ENCODE measurements at places on chromosomes 16 and 17.

DNA sequence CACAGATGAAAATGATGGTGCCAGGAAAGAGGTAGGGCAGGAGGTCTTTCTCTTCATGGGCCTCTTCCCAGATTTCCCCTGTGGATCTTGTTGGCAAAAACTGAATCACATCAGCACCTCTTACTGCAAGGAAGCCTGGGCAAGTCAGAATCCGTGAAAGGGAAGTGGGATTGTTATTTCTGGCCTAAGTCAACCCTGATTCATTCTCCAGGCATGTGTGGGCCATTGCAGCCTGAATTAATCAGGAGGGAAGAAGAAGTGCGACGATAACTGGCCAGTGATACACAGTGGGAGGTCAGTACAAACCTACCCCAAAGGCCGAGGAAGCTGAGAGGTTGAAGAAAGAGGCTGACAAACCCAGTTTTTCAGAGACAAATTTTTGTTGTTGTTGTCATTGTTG lies 17.9 kb upstream of the NSMCE1 start:
- DNase-seq: peak; percentile 97

- no peak for DNase-seq
Measured at GRCh38 chr17:74404218-74404617, 27.7 kb upstream of the GPRC5C start.

DNA sequence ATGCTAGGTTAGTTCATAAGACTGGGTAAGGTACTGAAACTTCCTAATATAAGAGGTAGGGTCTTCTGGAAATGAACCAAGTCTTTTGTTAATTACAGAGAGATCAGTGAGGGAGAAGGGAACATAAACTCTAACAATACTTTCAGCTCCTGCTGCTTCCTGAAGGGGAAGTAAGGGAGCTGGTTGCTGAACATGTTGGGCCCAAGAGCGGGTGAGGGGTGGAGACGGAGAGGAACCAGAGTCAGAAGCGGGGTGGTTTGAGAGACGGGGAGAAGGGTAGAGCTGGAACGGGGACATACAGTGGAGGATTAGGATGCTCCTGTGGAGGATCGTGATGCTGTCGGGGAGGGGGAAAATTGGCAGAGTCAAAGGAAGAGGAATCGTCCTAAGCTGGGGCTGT lies 11.5 kb upstream of the ZNF747 start:
- DNase-seq: no peak

DNA sequence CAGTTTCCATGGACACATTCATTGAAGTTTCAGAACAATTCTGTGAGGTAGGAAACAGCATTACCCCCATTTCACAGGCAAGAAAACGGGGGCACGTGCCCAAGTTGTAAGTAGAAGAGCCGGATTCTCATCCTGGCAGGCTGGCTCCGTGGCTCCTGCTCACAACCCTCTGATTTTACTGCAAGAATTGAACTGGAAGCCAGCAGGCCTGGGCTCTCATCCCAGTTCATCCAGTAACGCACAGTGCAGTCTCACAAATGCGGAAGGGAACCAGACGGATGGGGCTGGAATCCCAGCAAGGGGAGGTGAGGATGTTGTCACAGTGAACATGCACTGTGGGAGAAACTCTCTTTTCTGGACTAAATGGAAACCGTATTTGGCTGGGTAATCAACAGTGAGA lies 40.7 kb upstream of the DOC2B start:
- DNase-seq: no peak

DNA sequence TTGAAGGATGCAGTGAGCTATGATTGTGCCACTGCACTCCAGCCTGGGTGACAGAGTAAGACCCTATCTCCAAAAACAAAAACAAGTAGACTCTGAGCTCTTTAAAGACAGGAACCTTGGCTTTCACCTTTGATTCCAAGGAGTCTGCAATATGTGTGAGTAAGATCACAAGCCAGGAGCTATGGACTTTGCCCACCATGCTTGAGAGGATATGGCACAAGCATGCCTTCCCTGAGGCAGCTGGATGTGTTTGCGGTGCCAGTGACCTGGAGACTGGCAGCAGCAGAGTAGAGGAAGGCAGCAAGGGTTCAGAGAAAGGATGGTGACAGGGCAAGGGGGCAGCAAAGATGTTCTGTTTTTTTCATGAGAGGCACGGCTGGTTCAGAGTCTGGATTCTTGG lies 14.5 kb upstream of the PRKCA start:
- DNase-seq: no peak

DNA sequence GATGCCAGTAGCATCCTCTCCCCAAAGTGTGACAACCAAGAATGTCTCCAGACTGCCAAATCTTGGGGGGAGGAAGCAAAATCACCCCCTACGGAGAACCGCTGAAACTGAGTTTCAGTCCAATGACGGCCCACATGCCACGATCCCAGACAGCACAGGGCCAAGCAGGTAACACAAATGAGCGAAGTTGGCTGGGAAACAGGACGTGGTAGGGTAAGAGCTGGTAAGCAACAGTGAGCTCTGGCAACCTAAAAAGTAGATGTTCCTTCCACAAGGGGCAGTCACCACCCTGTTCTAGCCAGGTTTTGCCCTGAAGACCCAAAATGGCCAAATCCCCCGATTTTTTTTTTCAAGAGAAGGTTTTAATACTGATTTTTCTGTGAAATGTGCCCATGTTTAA lies 25.4 kb downstream of the ZFHX3 start:
- DNase-seq: no peak

GRCh38 chr16:46830417-46830901 lies 521 bp downstream of the C16orf87 start:
- DNase-seq: no peak

- DNase-seq: peak; percentile 18
Measured at GRCh38 chr17:3956327-3956957, 7.8 kb downstream of the ATP2A3 start.

- no peak for DNase-seq
Measured at GRCh38 chr17:39627047-39627711, 427 bp downstream of the PPP1R1B start.

- no peak for DNase-seq
Measured at GRCh38 chr17:7940034-7940433, 8.0 kb downstream of the CNTROB start.

DNA sequence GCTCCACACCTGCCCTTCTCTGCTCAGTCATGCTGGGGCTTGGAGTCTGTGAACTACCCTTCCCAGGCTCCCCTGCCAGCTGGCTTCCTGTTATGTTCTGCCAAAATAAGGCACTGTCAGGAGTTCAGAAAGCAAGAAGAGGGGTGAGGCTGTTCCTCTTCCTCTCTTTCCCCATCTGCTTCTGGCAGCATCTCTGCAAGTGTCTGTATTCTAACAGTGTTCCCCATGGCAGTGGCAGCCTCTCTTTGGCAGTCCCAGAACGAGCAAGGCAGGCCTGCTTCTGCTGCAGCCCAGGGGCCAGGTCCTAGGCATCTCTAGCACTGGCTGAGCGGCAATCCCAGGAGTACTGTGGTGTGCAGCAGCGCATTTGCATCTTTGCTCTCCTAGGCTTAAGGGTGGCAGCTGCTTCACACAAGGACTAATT lies 219.1 kb downstream of the STX8 start:
- no peak for DNase-seq

DNA sequence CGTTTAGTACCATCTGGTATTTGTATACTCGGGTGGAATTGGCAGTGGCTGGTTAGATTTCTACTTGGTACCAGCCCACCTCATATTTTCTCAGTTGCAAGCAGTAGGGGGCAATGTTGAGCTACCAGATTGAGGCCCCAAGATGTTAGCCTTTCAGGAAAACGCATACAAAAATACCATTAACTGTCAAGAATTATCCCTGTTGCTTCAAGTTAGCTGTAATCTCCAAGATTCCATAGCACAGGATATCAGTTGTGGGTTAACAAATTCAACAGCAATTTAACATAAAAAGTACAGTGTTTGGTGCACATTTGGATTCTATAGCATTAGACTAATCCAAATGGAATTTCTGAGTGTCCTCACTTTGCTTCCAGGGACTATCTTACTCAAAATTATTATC lies 188.2 kb downstream of the FTO start:
- peak; percentile 81 for DNase-seq

GRCh38 chr17:56260376-56261002 lies 107.2 kb downstream of the ANKFN1 start:
- DNase-seq: no peak

GRCh38 chr17:69473841-69474831 lies 59.6 kb downstream of the MAP2K6 start:
- DNase-seq: peak; percentile 72

DNA sequence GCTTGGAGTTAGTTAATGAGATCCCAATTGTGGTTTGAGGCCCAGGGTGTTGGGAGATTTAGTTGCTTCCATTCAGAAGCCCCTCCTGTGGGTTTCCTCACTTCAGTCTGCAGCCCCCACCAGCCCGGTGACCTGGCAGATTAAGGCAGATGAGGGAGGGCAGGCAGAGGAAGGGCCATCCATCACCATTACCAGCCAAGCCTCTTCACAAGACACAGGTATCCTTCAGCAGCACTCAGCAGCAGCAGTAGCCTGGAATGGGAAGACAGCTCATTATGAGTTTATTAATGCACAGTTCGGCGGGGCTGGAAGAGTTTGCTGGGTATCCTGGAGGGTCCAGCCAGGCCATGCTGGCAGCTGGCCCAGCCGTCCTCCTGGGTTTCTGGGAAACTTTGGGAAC lies 90.0 kb upstream of the GPRC5B start:
- DNase-seq: no peak

GRCh38 chr16:80889779-80890359 lies 85.5 kb upstream of the CDYL2 start:
- no peak for DNase-seq

- peak; percentile 77 for DNase-seq
Measured at GRCh38 chr17:78013683-78014467, 55.4 kb downstream of the TNRC6C start.

- DNase-seq: no peak
Measured at GRCh38 chr16:84648595-84649510, 542 bp downstream of the KLHL36 start.

GRCh38 chr16:68931196-68931595 lies 87.9 kb downstream of the TANGO6 start:
- DNase-seq: no peak

DNA sequence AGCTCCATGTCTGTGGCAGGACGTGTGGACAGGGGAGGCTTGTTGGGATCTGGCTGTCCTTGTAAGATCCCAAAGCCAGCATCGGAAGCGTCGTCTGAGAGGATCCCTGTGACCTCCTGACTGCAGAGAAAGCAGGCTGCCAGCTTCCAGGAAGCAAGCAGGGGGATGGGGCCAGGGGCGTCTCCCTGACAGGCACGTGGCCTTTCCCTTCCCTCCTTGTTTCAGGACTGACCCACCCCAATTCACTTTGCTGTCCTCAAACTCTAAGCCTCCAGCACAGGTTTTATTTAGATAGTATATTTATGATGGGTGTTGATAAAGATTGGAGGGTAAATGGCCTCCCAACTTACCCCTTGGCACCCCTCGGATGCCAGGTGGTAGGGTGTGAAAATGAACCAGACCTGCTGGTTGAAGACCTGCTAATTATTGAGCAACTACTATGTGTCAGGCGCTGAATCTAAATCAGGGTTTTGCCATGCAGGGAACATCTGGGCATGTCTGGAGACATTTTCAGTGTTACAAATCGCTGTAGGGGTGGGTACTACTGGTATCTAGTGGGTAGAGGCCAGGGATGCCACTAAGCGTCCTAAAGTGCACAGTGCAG lies 24.5 kb downstream of the SOCS1 start:
- DNase-seq: no peak

- DNase-seq: no peak
Measured at GRCh38 chr16:86038926-86039310, 140.0 kb downstream of the IRF8 start.

GRCh38 chr17:6569370-6570285 lies 13.3 kb upstream of the PITPNM3 start:
- no peak for DNase-seq

DNA sequence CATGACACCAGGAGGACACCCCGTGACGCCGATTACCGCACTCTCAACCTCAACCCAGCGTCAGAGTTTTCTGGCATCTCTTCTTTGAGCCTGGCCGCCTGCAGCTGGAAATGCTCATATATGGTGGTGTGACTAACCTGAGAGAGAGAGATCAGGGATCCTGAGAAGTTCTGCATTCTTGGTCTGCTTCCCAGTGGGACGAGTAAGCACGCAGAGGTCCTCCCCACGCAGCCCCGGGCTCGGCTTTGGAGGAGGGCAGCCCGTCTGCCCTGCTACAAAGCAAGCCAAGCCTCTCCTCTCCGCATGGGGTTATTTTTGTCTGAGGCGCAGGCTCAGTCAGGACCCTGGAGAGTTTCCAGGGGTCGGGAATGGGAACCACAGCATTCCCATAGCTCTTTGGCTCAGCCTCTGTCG lies 16.5 kb downstream of the CRISPLD2 start:
- peak; percentile 100 for DNase-seq

GRCh38 chr17:9587969-9588656 lies 11.7 kb downstream of the CFAP52 start:
- no peak for DNase-seq

GRCh38 chr16:67393111-67393787 lies at the start of gene TPPP3:
Gene TPPP3 (minus strand): TSS chr16:67393498. CDS start chr16:67391111, 2,387 bp downstream.
- DNase-seq: peak; percentile 76

- DNase-seq: no peak
Measured at GRCh38 chr17:66365903-66366302, 63.5 kb downstream of the PRKCA start.

- no peak for DNase-seq
Measured at GRCh38 chr17:62676952-62677596, 49.6 kb downstream of the MRC2 start.

- no peak for DNase-seq
Measured at GRCh38 chr16:57813466-57813865, 11.2 kb upstream of the KIFC3 start.

DNA sequence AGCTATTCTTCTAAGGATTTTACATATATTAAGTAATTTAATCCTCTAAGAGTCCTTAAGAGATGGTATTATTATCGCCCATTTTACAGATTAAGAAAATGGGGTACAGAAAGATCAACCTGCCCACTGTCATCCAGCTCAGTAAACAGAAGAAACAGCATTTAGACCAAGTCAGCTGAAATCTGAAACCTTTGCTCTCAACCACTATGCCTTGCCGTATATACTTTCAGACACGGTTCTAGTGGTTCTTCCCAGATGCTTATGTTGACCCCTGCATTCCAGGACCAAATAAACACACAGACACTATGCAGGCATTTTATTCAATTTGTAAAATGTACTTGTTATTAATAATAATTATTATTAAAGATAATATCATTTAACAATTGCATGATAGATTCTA lies 854.8 kb downstream of the KCNJ2 start:
- peak; percentile 7 for DNase-seq

DNA sequence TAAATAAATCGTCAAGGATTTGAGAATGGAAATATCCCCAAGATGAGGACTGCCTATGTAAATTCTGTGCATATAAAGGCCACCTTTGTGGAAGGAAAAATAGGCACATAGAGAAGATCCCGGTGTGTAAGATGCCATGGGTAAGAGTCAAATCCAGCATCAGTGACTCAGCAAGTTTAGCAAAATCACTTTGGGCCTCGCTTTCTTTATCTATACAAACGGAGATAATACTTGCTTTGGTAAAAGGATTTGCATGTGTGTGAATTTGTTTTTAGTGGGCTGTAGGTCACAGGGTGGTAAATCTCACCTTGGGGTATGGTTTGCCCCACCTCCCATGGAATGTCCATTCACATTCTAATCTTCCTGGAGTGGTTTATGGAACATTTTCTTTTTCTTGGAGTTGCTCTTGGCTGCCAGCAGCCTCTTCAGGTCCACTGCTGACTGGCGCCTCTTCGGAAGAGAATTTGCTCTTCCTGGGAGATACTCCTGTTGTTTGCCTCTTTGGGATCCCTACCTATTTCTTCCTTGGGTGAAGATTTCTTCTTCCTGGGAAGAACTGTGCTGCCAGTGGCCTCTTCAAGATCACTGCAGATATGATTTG lies 587.6 kb downstream of the CDH11 start:
- DNase-seq: no peak

- no peak for DNase-seq
Measured at GRCh38 chr17:76982408-76983074, 114.3 kb downstream of the MGAT5B start.
